ENCODE measurements at places on chromosomes 1 and 21. TPM values are rescaled to one million over a fixed set of nuclear protein-coding genes. Genes with fewer than 3 reads are reported as not detected.

DNA sequence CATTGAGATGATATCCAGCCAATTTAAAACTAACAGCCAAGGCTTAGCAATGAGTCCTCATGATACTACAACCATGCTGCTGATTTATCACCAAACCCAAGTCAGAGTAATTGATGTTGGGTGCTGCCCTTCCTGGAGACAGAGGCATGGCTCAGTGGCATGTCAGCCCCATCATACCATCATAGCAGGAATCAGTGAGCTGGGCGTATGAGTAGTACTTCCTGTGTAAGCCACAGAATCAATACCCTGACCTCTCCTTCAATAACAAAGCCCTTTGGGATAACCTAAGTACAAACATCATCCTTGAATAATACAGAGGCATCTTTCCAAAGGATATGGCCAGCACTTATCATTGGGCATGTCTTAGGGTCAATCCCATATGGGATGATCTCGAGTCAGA, 3.0 kb upstream of the LCE1E start:
- no peak for ATAC-seq

- ATAC-seq = no peak
Observed at GRCh38 chr1:47621483-47621882, 183.6 kb downstream of the FOXD2 start.

DNA sequence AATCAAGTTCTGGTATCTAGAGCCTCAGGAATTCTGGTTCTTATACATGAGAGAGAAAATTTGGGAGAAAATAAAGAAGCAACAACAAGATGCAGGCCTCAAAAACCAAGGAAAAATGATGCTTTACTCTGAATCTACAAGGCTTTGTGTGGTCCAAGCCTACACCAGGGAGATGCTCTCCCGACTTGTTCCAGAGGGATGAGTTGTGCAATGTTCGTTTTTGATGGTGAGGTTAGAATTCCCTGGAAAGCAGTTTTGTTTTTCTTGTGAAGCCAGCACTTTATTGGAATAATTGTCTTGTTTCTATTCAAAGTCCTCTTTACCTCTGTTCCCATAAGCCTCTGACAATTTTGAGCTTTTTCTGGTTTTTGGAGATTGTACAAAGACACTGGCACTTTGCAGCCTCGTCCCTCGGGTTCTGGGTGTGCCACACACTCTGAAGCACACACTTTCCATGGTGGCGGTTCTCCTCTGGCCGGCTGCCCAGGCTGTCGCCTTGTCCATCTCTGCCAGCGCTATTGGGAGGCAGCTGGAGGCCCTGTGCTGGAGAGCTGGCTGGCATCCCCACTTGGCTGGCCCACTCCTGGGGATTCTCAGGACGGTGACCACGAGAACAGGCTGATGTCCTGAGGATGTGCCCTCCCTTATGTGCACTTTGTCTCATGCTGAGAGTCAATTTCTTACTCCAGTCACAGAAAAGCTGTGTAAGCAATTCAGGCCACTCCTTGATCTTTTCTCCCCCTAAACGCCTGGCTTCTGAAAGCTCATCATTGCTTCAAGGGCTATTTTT, 70.2 kb downstream of the EDEM3 start:
- ATAC-seq = no peak

DNA sequence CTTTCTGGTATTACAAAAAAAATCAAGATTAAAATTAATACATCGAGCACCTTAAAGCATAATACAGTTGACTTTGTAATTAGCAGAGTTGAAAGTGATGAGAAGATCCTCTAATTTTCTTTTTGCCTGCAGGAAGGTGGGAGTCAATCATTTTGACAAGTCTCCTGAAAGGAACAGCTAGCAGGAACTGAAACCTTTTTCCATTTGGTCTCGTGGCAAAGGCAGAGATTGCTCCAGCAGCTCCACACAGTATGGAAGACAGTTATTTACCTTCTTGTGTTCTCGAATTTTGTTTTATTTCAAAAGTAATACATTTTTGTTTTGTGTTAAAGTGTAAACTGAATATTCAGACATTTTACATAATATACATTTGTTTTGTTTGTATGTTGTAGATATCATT, 7.7 kb downstream of the S100PBP start:
- ATAC-seq = no peak

Gene LIN28A
- total RNA-seq = 8.3 TPM

Data from motor neuron (in vitro differentiated cells).